HL-60 (cell line): ENCODE measurements at places on chromosomes 7 and 10.

DNA sequence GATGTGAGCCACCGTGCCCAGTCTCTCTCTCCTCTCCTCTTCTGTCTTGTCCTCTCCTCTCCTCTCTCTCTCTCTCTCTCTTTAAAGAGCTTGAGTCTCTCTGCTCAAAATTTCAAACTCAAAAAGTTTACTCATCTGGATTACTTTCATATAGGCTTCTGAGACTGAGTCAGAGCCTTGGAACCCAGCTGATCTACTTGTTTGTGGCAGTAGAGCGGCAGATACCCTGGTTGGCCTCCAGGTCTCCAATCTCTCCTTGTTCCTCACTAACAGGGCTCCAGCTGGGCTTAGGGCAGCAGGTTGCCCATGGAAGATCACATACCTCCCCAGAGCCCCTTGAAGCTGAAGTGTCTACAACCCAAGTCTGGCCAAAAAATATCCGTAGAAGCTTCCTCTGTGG is 51.0 kb downstream of the HHEX start:
- DNase-seq, result no peak

GRCh38 chr7:1670894-1671593 is 967 bp downstream of the ELFN1 start:
- DNase-seq, result no peak

DNA sequence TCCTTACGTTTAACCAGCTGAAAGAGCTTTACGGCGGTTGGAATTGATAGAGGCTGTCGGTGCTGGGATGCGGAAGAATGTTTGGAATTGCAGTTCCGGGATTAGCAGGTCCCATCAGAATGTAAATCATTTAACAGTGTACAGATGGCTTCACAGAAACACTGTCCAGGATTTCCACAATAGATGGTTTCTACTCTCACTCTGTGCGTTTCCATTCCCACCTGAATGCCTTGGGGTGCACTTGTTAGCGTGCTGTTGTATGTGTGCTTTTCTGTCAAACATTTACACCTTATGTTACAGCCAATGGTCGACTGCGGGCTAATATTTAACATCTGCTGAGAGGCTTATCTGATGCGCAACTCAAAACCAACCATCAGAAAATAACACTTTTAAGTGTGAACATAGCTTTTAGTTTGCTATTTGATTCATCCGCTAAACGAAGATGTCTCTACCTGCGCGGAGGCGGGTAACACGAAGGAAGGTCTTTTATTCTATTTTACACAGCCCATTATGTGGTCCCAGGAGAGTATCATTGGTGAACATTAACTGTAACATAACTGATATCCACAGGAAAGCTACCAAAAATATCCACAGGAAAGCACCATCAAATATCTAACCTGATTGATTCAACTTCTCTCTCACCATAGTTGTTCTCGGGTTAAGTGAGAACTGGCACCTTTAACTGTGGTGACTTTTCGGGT is 179.0 kb downstream of the PRPF18 start:
- no peak for DNase-seq

DNA sequence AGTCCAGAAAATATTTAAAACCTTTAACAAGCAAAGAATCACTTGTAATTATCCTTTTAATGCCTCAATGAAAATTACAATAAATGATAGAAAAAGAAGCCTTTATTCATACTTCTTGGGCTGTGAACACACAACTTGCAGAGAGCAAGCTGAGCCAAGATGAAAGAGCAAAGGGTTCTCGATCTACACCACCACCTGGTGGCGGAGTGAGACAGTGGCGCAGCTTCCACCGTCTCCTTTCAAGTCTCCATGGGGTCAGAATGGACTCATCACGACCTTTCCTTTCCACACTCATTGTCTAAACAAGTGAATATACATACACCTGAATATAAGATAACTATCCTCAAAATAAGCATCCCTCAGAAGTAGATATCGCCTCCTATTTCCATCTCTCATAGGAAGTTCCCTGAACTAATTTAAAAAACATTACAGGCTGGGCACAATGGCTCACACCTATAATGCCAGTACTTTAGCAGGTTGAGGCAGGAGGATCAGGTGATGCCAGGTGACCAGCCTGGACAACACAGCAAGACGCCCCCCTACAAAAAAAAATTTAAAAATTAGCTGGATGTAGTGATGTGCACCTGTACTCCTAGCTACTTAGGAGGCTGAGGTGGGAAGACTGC is 40.7 kb downstream of the ATE1 start:
- peak; percentile 21 for DNase-seq

GRCh38 chr10:59463909-59464308 is 101.6 kb upstream of the FAM13C start:
- no peak for DNase-seq

DNA sequence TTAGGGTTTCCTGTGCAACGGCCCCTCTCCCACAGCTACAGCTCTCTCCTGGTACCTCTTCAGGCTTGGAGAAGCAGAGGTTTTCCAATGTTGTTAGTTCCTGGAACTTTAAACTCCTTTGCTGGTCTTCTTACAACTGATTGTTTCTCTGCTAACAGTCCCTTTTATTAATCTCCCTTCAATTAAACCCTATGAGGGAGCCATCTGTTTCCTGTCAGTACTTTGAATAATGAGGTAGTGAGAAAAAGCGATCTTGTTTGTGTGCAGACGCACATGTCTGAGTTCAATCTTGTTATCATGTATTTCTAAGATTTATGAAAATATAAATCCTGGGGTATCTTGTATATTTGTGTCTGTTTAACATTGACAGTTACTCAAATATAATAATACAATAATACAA is 102.4 kb downstream of the MDFIC start:
- no peak for DNase-seq

DNA sequence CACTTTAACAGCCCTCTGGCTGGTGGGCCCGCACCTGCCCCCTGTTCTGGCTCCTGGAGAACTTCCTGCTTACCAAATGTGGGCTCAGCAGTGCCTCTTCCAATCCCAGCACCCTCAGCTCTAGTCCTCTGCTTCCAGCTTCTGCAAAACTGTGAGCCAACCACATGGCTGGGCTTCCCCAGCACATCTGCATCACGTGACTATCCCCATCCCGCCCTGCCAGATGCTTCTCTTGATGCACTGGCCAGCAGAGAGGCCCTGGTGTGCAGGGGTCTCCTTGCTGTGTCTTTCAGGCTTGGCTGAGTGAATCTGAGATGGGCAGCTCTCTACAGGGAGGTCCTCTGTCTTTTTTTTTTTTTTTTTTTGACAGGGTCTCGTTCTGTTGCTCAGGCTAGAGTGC is 43.8 kb upstream of the DMBT1 start:
- DNase-seq, result no peak

- DNase-seq, result peak; percentile 25
Measured at GRCh38 chr10:121088524-121088923, 237.4 kb downstream of the WDR11 start.

DNA sequence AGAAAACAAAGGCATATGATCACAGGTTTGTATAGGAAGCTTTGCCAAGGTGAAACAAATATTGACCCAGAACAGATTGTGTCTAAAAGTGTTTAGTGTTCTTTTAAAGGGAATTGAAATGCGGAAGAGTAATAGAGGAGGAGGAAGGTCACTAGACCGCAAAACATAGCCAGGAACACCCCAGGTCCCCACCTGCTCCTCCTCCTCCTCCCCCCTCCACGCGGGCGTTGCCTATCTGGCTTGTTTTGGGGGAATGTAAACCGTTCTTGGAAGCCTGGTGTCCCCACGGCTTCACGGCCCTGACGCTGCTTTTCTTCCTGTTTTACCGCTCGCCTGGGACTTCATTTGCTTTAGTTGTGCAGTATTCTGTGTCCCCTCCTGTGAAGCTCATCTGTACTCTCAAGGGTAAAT is 81.0 kb upstream of the PFKP start:
- no peak for DNase-seq

DNA sequence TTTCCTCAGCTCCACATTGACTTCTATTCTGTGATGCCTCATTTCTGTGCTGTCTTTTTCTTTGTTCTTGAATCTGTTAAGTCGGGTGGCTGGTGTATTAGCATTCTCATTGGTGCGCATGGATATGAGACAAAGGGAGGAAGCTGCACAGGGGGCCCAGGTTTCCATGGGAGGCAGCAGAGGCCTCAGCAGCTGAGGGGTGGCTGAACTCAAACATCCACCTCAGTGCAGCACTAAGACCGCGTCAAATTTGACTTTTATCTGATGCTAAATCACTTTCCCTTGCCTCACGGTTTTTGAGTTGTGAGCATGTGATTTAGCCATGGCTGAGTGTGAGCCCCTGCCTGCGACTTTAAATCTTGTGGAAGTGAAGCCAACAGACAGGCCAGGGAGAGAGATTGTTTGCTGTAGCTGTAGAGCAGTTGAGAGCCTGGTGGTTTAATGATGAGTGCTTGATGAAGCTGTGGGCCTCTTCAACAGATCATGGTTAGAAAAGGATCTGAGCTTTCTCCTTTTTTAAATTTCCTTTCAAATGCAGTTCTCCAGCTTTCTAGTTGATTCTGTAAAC is 193.3 kb upstream of the ZNF804B start:
- no peak for DNase-seq

DNA sequence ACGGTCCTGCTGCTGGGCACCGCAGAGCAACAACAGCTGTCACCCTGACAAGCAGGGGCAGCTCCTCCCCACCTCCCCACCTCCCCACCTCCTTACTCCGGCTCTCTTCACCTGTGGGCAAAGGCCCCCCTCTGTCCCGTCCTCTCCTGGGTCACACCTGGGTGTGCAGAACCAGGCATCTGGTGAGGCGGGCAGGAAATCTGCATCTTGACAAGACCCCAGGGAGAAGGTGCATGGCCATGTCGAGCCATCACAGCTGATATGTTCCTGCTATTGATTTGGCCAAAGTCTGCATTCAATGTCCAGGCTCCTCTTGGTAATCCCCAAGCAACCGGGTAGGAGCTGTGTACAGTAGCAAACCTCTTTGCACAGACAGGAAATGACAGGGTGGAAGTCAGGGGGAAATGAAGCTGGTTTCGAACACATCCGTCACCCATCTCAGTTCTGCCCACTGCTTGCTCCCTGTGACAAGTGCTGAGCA is 554.2 kb downstream of the DNAJB6 start:
- DNase-seq, result no peak

GRCh38 chr7:69129524-69129923 is 468.8 kb upstream of the AUTS2 start:
- no peak for DNase-seq

GRCh38 chr7:146115851-146116520 is 615 bp upstream of the CNTNAP2 start:
- DNase-seq, result peak; percentile 23

DNA sequence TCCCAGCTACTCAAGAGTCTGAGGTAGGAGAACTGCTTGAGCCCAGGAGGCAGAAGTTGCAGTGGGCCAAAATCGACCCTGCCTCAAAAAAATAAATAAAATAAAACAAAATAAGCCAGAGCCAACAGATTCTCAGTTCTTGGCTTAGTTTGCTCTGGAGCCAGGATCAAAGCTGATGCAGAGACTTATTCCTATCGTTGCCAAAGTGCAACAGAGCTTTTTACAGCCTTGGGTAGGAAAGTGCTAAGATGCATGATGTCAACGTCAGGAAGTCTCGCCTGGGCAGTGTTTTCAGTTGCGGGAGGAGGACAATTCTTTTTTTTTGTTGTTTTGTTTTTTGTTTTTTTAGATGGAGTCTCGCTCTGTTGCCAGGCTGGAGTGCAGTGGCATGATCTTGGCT is 43.8 kb upstream of the CYTH3 start:
- no peak for DNase-seq

DNA sequence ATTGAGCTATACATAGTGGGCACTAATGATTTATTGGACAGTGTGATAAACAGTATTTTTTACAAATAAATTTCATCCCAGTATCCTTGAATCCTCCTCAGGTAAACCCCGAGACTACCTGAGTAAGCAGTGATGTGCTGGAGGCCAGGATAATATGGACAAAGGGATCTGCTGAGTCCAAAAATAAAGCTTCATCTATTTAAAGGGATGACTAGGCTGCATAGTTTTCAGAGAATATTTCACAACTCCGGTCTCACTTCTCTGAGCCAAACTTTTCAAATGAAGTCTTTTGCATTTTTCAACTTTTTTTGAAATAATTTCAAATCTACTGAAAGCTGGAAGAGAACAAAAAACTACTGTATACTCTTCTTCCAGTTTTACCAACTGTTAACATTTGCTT is 2.5 kb downstream of the ACTR3B start:
- no peak for DNase-seq

GRCh38 chr7:130777426-130777825 is 43.4 kb upstream of the KLF14 start:
- no peak for DNase-seq
